ENCODE measurements at places on chromosomes 13 and 19.

GRCh38 chr13:47672245-47673008 is 328.6 kb downstream of the SUCLA2 start:
- DNase-seq = peak; percentile 66

GRCh38 chr13:78604782-78605611 is 1.6 kb upstream of the POU4F1 start:
- no peak for DNase-seq

DNA sequence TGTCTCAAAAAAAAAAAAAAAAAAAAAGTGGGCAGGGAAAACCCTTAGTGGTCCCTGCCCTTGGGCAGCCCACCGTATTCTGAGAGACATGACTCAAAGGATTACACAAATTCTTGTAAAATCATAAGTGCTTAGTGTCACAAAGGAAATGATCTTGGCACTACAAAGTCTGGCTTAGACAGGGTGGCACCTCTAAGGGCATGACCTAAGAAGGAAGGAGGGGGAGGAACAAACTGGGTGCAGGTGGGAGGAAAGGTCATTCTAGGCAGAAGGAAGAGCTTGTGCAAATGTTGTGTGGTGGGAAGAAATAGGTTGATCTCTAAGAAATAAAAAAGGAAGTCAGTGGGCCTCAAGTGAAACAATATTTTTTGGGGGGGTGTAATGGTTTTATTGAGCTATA is 10.4 kb downstream of the PNPLA6 start:
- no peak for DNase-seq

- DNase-seq = peak; percentile 64
Observed at GRCh38 chr13:44317752-44318151, 55.9 kb upstream of the SERP2 start.

GRCh38 chr19:10643968-10644259 is 10.2 kb upstream of the ILF3 start:
- peak; percentile 28 for DNase-seq

Data from fibroblast of skin of abdomen (primary cell).